ENCODE measurements at places on chromosomes 5 and 9.

GRCh38 chr9:2209400-2209799 is 194.3 kb downstream of the SMARCA2 start:
- no peak for DNase-seq

DNA sequence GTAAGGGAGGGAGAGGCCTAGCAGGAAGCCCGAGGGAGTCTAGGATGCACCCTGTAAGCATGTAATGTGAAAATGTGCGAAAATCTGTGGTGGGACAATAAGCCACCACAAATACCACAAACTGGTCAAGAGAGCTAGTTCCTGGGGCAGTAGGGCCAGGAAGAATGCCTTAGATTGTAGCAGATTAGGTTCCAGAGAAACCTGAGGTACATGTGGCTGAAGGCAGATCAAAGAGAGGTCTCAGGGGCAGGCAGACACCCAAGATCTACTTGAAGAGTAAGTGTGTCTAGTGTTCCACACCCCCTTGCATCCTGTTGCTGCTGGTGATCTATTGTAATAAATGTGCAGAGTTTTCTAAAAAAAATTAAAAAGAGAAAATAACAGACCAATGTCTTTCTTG is 1677.3 kb upstream of the CDH6 start:
- DNase-seq: no peak

- DNase-seq: no peak
These were observed 445.0 kb upstream of the DMAC1 start for GRCh38 chr9:8244505-8245092.

DNA sequence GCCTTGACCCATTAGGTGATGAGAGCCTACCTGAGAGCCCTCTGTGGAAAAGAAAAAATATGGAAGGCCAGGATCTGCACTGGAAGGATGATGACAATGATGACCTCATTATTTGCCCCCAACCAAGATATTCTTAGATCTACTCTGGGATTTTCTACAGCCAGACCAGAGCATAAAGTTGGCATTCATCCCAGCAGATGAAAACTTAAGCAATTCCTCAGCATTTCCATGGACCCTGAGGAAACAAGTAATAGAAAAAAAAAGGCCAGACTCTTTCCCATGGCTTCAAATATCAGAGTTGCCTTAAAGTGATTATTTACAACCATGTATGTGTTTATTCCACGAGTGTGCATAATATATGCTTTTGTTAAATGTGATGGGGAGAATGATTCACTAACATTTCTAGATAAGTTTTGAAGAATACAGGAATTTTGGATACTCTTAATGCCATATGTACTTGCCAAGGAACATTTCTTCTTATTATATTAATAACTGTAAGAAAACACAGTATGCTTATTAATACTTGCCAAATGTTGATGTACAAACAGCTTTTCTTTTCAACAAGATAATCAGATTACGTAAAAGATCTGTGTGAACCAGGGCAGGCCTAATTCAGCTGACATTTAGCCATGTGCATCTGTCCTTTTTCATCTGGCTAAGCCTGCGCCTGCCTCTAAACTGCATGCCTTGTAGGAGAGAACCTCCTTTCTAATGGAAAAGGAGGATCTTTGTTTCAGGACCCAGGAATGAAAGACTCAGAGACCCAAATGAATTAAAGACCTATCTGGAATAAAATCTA is 94.8 kb downstream of the ARRDC3 start:
- peak; percentile 48 for DNase-seq

GRCh38 chr5:31990701-31991110 is 183.4 kb downstream of the GOLPH3 start:
- no peak for DNase-seq

- DNase-seq: no peak
These were observed 2.2 kb downstream of the INPP5E start for GRCh38 chr9:136437430-136437829.

- DNase-seq: no peak
These were observed 9.9 kb upstream of the TEX48 start for GRCh38 chr9:114691956-114692295.

DNA sequence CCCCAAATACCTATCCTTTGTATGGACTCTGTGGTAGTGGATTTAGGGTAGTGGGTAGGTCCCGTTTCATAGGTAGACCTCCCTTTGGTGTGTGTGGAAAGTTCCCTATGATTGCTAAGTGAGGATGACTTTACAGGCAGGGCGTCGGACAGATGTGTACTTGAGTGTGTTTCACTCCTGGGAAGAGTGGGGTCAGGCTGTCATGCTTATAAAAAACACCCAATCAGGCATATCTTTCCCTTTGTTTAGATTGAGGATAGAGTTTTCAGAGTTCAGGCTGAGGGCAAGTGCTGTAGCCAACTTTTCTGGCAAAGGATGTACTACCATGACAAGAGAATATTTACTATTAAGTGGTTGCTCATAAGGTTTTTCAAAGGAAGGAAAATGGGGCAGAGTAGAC is 242.0 kb downstream of the YTHDC2 start:
- no peak for DNase-seq

DNA sequence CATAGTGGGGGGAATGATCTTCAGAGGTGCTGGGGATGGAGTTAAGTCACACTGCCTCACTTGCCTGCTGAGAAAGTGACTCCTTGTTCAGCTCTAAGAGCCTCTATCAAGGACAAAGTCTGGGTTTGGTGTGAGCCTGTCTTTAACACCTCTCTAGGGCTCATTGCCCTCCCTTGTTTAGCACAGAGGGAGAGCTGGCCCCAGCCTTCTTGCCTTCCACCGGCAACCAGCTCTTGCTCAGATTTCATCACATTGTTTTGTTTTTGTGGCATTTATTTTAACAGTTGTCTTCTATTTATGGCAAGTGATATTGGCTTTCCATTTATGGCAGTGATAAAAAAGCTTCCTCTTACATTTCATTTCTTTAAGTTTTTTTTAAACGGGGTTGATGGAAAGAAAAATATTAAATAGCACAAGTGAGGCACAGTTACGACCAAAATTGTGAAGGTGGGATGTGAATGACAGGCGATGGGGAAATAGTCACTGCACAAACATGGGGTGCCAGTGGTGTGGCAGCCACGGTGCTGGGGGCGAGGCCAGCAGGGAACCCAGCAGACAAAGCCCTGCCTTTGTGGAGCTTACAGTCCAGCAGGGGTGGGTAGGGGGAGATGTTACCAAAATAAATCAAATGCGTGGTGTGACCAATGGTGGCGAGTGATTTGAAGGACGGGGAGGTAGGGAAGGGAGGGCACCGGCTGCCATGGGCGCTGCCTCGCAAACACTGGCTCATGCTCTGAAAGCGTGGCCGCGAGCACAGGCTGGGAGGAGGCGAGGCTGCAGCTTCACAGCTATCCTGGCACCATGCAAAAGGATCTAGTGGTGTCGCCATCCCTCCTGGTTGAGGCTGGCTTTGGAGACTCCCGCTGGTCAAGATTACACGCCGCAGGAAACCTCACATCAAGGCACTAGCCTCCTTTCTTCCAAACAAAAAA is 21.2 kb upstream of the UNC5A start:
- no peak for DNase-seq

DNA sequence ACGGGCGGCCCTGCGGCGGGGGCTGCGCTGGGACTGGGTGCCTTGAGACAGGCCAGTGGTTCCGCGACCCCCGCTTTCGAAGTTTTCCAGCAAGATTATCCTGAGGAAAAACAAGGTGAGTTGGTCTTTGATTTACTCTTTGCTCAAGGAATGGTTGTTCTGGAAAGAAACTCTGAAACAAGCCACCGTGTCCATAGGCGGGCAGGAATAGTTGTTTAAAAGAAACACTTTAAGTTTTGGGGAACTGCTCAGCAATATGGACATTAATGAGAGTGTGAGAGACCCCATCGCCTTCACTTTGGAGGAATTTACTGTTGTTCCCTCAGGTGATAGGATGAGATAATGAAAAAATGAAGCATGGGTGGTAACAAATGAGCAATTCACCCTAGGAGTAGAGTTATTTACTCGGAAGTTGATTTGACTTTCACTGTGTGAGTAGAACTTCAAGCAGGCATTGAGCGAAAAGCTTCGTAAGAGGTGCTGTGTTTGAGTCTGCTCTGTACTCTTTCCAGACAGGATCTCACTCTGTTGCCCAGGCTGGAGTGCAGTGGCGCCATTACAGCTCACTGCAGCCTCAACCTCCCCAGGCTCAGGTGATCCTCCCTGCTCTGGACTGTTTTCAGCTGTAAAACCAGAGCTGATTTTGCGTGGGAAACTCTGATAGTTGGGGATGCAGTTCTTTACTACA is 1.1 kb downstream of the DMRTA1 start:
- DNase-seq: no peak

DNA sequence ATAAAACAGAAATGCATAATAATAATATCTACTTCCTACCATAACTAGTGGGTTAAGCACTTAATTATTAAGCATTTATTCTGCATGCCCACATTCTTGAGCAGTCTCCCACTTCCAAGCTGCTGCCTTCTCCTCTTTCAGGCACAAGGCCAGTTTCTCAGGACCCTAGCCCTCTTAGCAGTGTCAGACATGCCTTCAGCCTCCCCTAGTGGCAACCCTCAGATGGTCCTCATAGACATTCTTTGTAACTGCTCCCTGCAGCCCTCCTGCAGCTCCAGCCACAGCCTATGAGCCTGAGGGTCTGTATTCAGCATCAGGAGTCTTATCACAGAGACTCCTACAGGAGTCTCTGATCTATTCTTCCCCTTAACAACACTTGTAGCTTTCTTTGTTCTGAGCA is 3.9 kb downstream of the IL9 start:
- DNase-seq: no peak

GRCh38 chr5:142852416-142853198 is 82.4 kb downstream of the ARHGAP26 start:
- no peak for DNase-seq

DNA sequence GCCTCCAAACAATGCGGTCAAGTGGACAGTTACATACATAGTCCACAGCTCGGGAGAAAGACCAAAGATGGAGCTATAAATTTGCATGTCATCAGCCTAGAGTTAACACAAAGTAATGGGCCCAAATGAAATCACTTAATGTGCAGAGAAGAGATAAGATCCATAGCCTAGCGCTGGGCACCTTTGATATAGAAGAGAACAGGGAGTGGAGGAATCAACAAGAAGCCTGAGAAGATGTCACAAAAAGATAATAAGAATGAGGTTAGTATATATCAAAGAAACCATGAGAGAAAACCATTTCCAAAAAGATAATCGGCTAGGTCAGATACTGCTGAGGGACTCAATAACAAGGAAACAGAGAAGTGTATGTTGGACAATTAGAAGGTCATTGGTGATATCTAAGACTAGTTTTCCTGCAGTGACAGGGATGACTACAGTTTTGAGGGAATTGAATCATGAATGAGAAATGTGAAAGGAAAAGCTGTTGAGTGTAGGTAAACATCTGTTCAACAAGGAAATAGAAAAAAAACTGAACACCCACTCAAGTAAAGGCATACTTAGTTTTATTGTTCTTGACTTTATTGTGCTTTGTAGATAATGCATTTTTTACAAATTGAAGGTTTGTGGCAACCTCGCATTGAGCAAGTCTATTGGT is 68.7 kb upstream of the CDH6 start:
- DNase-seq: no peak

DNA sequence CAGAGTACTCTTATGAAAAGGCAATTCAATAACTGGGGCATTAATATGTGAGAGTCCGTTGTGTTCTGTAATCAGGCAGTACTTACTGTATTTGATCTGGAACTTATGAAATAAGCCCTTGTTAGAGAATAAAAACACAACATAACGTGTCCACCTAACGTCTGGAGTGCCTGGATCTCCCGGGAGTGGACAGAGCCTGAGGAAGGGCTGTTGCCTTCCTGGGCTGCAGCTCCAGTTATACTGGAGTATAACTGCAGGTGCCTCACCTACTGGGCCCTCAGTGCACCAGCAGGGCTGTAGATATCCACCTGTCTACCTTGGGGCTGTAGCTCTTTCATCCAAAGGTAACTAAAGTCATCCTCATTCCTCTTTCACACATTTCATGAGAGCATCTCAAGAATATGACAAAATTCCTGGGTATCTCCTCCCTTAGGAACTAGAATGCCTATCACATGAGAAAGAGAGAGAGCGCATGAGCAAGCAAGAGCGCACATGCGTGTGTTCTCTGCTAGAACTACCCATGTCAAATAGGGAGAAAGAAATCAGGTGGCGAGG is 200.1 kb downstream of the GAPVD1 start:
- DNase-seq: no peak

- DNase-seq: no peak
These were observed 497.6 kb downstream of the IRX1 start for GRCh38 chr5:4093236-4093635.

DNA sequence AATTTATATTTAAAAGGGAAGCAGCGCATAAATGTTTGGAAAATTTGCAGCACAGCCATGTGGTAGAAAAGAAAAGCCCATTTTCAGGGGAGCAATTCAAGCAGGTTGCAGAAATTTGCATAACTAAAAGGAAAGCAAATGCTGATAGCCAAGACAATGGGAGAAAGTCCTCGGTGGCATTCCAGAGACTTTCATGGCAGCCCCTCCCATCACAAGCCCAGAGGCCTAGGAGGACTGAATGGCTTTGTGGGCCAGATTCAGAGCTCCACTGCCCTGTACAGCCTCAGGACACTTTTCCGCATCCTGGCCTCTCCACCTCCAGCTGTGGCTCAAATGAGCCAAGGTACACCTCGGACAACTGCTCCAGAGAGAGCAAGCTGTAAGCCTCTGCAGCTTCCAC is 462.9 kb downstream of the CDK5RAP2 start:
- DNase-seq: no peak

DNA sequence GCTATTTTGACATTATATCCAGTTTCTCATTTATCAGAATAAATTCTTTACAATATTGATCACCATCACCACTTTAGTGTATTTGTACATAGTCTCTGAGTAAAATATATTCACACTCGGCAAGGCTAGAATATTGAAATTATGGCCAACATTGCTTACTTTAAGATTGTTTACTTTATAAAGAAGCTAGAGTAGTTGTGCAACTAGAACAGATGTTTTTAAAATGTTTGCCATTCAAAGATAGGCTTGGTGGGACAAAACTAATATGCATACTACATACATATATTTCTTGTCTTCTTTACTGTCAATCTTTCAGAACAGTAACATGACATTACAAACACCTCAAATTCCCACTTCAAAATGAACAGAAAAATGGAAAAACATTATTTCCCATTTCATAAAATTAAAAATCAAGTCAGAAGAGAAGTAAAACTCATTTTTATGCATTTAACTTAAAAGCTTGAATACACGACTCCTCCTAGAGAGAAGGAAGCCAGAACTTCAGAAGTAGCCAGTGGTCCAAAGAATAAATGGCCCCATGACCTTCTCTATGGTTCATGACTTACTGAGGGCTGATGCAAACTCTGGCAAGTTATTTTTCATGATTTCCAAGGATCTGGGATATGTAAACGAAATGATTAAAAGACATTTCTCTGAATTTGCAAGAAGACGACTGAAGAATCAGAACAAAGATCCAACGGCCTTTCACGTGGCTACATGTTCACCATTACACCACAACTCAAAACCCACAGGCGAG is 14.1 kb downstream of the MTX3 start:
- DNase-seq: no peak

DNA sequence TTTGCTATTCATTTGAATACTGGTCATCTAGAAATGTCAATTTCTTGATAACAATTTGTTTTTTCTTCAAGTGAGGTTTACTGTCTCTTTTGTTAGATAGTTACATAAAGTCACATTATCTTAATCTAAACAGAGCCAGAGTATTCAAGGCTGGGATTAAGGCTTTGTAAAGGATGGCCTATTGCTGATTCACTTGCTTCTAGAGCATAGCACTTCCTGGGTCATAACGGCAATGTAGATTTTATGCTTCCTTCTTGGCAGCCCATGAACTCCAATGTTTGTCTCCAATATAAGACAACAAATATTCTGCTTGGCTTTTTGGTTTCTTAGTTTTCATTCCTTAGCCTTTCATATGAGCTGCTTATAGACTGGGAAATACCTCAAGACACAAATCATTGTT is 2007.9 kb upstream of the CDH6 start:
- no peak for DNase-seq

Measured in AG04450 (cell line).